ENCODE measurements at places on chromosomes 6 and 20. TPM values are rescaled to one million over a fixed set of nuclear protein-coding genes. Genes with fewer than 3 reads are reported as not detected.

GPR6 gene
- total RNA-seq = not detected

REM1 gene
- 2.1 TPM for total RNA-seq

PTCRA gene
- not detected for total RNA-seq

SPTLC3 gene
- total RNA-seq = 2.2 TPM

OR2B6 gene
- total RNA-seq = not detected

KIF25 gene
- 0.24 TPM for total RNA-seq

LY6G6C gene
- not detected for total RNA-seq

DNA sequence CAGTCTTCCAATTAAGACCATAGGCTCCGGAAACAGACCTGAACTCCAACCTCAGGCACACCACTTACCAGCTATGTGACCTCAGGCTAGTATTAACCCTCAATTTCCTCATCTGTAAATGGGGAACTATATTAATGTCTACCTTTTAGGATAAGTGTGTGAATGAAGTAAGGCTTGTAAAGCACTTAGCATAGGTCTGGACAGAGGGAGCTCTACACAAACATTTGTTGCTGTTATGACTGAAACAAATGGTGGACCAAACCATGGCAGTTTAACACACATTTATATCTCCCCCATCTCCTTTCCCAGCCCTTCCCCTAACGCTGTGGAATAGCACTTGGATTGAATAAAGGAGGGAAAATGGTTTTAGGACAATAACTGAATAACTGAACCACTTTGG lies 48.7 kb downstream of the TSHZ2 start:
- DNase-seq = no peak

DNA sequence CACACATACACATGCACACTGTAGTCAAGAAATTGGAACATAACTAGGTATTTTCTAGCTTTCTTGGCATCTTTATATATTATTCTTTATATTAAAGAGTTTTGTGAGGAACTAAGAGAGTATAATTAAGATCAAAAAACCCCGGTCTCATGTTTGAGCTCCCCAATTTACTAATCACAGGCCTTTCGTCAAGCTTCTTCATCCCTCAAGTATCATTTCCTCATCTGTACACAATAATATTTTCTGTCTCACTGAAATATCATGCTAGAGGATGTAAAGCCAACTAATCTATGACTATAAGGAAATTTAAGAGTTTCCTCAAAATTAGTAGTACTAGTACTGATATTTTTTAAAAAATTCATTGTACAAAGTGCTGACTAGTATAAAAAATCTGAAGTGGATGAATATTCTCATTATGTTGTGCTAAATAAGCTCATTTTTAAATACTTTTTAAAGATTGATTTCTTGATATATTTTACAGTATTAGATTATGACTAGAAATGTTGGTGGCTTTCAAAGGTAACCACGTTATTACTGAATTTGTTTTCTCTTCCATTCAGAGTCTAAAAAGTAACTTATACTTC lies 28.0 kb downstream of the PEX3 start:
- DNase-seq = no peak

- DNase-seq = no peak
These were observed 58.7 kb downstream of the SLC22A23 start for GRCh38 chr6:3398165-3398562.

- DNase-seq = no peak
These were observed 147.4 kb upstream of the MLN start for GRCh38 chr6:33950891-33951889.

DNA sequence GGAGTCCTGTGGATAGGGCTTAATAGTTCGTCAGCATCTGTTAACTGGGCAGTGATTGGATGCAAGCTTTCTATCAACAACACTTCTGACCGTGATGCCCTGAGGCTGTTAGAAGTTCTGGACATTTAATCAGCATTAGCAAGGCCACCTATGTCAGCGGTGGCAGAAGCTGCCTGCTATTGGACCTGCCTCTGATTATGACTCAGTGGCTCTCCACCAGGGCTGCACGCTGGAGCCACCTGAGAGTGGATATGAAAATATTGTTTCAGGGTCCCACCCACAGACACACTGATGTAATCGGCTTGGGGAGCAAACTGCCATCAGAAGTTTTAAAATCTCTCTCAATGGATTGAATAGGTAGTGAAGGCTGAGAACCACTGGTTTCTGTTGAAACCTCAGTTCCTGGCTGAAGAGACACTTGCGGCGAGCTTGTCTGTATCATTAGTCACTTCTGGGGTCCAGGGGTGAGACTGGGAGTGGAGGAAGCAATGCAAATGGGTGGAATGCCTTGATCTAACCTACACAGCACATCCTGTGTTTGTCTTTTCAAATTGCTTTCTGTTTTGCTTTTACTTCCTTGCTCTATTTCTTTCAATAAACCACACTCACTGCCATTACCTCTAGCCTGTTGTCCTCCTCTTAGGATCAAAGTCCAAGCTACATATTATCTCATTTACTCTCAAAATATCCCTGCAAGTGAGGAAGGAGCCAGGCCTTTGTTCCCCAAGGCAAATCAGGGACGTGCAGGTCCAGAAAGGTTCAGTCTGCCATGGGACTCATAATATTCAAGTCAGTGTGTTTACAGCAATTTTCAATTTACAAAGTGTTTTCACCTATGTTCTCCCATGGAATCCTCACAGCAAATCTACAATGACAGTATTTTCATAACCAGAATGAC lies 4.2 kb downstream of the CLIC5 start:
- no peak for DNase-seq

DNA sequence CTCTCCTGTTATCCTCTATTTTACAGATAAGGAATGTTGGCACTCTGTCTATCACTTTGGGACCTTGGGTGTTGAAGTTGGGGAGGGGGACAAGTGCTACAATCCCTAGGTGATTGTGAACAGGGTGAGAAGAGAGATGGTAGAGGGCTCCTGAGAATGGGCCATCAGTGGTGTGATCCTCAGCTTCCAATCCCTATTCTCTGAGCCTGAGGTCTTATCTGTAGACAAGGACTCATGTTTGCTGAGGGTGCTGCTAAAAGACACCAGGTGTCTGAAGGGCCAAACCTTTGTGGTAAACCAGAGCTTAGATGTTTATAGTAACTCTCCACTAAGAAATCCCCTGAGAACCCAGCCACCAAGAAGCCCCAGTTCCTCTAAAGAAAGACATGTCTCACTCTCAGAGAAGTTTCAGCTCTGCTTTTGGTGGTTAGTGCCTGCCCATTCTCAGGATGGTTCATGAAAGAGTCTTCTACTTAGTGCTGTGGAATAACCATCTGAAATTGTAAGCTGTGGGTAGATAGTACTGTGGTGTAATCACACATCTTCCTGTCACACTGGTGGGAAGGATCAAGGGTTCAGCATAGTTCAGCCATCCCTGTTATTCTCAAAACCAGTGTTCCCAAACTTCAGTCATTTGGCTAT lies 58.2 kb upstream of the IL20RA start:
- DNase-seq = no peak

DNA sequence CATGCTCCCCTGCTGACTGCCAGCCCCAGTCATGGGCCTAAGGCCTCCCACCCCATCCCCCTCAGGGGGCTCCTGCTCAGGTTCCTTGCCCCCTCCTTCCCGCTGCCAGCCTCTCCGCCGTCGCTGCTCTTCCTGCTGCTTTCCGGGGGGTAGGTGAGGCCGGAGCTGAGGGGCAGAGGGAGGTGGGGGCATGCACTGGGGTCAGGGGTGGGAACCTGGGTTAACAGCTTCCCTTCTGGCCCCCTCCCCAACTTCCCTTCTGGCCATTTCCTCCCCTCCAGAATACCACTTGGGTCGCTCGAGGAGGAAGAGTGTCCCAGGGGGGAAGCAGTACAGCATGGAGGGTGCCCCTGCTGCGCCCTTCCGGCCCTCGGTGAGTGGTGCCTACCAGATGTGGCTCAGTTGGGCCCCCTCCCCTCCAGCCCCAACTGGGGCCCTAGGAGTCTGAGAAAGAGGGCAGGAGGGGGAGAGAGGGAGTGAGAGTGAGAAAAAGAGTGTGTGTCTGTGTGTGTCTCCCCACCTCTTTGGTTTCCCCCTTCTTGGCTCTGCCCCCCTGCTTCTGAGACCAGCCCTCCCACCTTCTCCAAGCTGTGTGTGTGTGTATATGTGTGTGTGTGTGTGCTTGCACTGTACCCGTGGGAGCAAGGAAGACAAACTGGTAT lies 12.1 kb downstream of the SYNGAP1 start:
- no peak for DNase-seq

DNA sequence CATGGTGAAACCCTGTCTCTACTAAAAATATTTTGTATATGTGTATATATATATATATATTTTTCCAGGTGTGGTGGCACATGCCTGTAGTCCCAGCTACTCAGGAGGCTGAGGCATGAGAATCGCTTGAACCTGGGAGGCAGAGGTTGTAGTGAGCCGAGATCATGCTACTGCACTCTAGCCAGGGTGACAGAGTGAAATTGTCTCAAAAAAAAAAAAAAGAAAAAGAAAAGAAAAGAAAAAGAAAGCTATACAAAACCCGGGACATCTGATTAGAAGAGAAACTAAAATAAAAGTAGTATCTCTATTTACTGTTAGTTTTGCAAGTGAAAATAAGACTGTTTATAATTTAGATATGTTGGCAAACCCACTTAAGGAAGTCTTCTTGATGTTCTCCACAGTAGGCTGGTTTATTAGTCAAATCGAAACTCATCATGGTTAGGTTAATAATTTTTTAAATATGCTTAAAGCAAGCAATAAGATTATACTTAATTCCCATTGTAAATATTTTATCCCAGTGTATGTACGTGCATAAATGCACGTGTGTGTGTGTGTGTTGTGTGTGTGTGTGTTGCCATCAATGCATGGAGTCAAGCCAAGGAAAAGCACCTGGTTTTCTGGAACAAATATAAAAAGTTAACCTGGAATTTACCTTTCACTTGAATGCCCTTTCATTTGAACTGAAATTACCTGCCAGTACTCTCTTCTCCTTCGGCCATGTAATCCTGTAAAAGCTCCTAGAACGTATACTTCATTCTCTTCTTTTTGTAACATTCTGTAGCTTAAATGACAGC lies 7.1 kb downstream of the VNN2 start:
- no peak for DNase-seq

DNA sequence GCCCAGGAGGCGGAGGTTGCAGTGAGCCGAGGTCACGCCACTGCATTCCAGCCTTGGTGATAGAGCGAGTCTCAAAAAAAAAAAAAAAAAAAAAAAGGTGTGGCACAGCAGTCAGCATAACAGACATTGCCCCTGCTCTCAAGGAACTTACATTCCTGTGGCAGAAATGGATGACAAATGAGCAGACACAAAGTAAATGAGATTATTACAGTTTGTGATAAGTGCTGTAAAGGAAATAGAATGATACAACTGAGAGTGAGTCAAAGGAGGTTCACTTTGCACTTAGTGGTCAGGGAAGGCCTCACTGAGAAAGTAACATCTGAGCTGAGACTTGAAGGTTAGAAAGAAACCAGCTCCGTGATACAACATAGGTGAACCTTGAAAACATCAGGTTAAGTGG lies 36.4 kb downstream of the CEP250 start:
- no peak for DNase-seq

DNA sequence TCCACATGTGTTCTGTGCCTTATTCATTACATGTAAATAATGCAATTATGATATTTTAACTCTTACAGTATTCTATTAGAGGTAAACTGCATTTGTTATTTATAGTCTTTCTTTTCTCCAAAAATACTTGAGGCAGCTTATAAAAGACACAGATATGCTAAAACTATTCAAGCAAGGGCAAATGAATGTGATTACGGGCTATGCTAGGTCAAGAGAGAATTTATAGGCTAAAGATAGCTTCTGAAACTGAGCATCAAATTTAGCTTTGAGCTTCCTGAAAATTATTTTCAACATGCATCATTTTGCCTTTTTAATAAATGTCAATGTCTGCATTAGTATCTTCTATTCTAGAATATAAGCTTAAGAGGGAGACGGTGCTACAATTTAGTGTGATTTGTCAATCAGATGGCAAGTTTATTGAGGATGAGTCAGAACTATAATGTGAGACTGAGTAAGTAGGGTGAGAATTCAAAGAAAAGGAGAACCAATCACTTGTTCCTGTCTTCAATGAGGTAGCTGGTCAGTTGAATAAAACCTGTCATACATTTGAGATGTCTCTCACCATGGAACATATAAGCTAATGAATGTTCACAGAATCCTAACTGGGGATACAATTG lies 669.4 kb upstream of the CITED2 start:
- DNase-seq = no peak

Data from cardiac septum (tissue), 1 donor.